ENCODE measurements at places on chromosomes 12 and 14.

DNA sequence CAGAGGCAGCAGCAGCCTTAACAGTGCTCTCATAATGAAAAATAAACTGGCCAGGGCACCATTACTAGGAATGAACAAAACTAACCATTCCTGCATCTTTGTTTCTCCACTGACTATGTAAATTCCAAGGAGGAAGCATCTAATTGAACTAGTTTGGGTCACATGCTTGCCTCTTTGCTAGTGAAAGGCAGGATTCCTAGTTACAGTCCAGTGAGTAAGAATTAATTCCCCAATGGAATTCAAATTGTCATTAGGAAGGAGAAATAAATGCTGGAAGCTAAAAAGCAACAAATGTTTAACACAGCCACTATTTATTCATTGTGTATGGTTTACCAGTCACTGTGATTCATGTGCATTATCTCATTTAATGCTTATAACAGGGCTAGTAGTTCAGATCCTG, 316.0 kb downstream of the CCDC91 start:
- DNase-seq: no peak

- DNase-seq: peak; percentile 15
Observed at GRCh38 chr12:112906712-112907414, at the start of gene OAS1. Gene OAS1, plus strand, starts transcription at chr12:112906962. Its CDS starts 78 bp downstream, at chr12:112907040.

GRCh38 chr12:107598906-107599305, 86.7 kb upstream of the PWP1 start:
- no peak for DNase-seq

- no peak for DNase-seq
Observed at GRCh38 chr12:29591140-29592020, 93.9 kb upstream of the OVCH1 start.

- DNase-seq: no peak
Observed at GRCh38 chr12:13146336-13146938, 43.0 kb upstream of the GSG1 start.

DNA sequence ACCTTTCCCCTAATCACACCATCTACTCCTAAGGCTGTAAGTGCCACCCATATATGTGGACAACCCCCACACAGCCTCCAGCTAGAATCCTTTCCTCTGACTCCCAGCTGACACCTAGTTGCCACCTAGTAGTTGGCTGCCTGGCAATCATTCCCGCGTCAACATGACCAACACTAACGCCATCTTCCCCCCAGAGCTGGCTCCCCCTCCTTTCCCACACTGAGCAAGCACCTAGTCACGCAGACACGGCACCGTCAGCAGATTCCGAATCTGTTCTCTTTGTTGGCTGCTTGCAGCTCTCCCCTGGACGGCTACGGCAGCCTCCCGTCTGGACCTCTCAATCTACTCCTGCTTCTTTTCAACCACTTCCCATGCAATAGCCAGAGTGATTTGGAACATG, 27.7 kb downstream of the UBR7 start:
- no peak for DNase-seq

DNA sequence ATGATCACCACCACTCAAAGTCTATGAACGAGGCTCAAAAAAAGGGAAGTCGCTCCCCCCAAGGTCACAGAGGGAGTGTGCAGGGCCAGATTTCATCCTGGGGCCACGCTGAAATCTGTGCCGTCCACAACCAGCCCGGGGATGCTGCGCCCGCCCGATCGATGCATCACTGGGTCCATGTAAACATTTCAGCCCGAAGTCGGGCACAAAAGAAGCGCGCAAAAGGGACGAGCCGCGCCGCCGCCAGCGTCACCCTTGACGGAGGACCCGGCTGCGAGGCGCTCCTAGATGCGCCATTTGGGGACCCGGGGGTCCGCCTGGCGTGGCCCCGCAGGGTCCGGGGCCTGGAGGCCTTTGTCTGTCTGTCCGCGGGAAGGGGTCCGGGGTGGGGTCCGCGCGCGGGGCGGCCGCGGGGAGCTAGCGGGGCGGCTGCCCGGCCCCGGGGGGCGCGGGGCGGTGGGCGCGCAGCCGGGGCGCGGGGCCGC, 503 bp downstream of the FBXO21 start:
- DNase-seq: peak; percentile 7

DNA sequence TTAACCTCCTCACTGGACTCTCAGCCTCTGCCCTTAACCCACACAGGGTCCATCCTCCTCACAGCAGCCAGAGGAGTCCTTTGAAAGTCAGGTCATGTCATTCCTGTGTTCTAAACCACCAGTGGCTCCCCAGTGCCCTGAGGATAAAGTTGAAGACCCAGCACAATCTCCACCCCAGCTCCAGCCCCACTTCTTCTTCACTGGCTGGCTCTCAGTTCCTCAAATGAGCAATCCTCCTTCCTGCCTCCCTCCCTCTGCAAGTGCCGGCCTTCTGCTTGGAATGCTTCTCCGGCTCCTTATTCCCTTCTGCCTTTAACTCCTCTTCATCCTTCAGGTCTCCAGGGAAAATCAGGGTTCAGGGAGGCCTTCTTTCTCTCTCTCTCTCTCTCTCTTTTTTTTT, 32.0 kb upstream of the SPPL3 start:
- DNase-seq: no peak

GRCh38 chr12:122858591-122859302, 23.5 kb downstream of the HIP1R start:
- DNase-seq: no peak

DNA sequence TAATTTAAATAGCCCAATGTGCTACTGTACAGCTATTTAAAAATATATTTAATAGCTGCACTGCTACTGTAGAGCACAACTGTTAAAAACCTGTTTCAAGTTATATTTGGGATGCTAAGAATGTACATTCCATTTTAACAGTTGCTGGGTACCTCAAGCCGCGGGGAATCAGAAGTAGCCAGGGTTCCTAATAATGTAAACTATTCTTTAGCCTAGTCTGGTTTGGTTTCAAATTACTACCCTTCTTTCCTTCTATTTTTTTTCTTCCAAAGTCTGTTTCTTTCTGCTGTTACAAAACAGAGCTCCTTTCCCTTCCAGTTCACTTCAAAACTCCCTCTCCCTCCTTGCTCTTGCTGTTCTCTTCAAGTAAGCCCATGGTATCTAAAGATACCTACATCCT, 21.3 kb downstream of the SCAF11 start:
- no peak for DNase-seq

DNA sequence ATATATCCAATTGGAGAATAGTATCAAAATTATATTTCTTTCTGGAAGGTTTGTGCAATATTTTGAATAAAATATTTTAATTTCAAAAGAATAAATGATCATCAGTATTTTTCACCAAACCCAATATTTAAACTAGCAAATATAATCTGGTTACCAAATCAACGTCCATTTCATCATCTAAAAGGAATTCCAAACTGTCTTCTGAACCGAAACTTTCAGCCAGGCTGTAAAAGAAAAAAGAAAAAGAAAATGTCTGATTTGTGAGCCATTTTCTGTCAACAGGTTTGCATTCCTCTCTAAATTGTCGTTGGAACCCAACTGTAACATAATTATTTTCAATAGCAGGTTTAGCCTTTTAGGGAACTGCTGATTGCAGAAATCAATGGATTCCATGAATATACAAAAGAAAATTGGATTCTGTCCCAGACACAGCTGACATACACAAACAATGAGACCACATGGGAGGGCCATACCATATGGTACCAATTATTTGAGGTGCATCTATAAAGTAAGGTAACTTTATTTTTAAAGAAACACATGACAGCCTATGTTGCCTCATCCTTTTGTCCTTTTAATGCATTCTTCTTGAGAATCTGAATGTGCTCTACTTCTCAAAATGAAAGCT, 22.7 kb downstream of the SNRPF start:
- no peak for DNase-seq

- DNase-seq: no peak
Observed at GRCh38 chr14:70096866-70097265, 91.9 kb downstream of the SLC8A3 start.

DNA sequence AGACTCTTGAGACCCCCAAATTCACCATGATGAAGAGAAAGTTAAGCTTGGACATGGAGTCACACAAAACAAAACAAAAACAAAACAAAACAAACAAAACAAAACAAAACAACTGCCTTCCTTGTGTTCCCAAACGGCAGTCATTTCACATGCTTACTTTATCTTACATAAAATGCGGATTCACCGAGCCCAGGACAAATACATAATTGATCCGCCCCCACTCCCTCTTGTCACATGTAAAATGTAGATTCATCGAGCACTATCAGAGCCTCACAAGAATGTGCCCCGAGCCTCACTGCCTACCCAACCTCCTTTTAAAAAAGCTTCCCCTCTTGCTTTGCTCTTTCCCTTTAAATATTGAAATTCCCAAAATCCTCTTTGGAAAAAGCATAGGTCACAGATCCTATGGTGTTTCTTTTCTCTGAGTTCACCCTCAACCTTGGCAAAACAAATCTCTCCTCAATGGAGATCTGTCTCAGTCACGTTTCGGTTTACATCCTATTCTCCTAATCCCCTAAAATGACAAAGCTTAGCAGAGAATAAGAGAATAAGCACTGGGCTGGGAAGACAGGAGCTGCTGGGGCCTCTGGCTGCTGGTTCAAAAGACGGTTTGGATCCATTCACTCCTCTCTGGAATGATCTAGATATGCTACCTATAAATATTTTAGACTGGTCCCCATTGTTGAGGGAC, 83.7 kb downstream of the NINJ2 start:
- no peak for DNase-seq

- no peak for DNase-seq
Observed at GRCh38 chr12:69173368-69173767, 66.0 kb upstream of the CPSF6 start.

DNA sequence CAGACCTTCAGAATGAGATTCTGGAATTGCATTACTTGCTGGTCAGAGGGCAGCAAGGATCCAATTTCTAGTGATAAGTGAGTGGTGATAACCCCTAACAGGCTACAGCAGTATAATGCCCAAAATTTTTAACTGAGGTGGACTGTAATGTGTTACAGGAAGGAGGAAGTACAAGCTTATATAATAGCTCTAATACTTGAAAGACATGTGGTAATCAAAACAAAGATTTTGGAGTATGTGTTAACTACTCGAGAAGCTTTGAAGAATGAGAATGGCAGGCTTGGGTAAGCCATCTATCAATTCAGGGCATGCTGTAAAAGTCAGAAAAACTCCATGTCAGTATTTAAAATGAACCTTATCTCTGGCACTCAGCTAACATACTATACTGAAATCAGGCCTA, 70.5 kb downstream of the ANKS1B start:
- DNase-seq: no peak

DNA sequence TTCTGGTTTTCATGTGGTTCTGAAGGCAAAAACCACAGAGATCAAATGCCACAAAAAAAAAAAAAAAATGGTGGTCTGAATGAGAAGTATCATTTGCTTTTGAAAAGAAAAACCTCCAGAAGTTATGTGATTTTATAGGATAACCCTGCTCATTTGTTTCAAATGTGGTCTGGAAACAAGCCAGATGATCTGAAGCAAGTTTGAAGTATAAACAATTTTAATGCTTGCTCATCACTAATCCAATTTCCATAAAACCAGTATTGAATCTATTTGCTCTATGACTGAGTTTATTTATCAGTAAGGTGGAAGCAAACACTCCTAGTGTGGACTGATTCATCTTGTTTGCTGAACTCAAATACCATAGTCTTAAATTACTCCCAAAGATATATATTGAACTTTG, 407.3 kb upstream of the FLRT2 start:
- DNase-seq: no peak

DNA sequence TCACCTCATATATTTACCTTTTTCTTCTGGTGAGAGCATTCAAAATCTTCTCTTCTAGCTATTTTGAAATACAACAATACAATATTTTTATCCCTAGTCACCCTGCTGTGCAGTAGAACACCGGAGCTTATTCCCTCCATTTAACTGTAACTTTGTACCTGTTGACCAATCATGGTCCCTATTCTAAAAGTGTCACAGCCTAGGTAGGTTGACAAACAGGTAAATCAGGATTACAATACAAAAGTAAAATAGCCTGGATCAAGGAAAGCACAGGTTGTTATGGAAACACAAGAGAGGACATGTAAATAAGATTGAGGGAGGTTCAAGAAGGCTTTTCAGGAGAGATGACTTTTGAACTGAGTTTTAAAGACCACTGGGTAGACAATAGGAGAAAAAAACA, 670.9 kb downstream of the DIO2 start:
- no peak for DNase-seq

DNA sequence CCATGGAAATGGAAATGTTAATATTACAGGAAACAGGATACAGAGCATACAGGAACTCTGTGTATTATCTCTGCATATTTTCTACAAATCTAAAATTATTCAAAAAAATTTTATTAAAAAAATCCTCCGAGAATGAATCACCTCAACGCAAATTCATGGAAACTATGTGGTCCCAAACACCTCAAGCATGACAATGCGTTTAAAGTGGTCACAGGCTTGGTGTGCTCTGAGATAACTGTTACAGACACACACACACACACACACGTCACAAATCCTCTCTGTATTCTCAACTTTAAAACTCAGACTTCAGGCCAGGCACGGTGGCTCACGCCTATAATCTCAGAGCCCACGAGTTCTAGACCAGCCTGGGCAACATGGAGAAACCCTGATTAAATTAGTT, 45.3 kb upstream of the MTERF2 start:
- no peak for DNase-seq

- DNase-seq: peak; percentile 13
Observed at GRCh38 chr12:22409377-22410164, 75.1 kb upstream of the ST8SIA1 start.

DNA sequence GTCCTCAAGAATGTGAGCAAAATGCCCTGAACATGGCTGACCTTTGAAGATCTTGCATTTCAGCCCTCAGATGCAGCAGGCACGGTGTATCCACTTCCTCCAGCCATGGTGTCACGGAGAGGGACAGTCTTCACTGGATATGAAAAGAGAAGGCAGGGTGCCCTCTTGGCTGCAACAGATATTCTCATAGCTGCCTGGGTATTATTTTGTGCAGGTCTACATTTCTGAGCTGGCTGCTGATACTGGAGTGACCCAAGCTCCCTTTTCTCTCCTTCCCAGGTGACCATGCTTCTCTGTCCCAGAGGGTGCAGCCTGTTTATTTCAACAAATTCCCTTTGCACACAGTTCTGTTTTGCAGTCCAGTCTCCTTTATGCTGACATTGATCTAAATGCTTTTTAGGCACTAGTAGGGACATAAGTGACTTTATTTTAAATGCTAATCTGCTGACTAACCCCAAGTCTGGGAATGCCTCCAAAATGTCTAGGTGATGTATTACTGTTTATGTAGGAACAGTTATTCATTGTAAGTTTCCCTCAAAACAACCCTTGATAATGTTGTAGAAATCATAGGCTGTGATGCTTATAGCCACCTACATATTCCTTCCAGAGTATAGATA, 17.4 kb upstream of the PYGL start:
- DNase-seq: no peak

- DNase-seq: peak; percentile 77
Observed at GRCh38 chr14:103500148-103500990, 22.3 kb downstream of the CKB start.
